GM12878 (cell line): ENCODE measurements at places on chromosomes 7 and 10.

- 0 out of 2 replicates have a peak, but pooled peaks cover 3% of the 10 kb centered on the region for H3K27me3 ChIP-seq
- no peak for DNase-seq
- H3K27ac ChIP-seq, result no peak overlapping the region
- no peak overlapping the region for H3K4me3 ChIP-seq
- no peaks in the 10 kb centered on the region for H3K4me1 ChIP-seq
Observed at GRCh38 chr10:59991661-59992060, 85.3 kb upstream of the CCDC6 start.

DNA sequence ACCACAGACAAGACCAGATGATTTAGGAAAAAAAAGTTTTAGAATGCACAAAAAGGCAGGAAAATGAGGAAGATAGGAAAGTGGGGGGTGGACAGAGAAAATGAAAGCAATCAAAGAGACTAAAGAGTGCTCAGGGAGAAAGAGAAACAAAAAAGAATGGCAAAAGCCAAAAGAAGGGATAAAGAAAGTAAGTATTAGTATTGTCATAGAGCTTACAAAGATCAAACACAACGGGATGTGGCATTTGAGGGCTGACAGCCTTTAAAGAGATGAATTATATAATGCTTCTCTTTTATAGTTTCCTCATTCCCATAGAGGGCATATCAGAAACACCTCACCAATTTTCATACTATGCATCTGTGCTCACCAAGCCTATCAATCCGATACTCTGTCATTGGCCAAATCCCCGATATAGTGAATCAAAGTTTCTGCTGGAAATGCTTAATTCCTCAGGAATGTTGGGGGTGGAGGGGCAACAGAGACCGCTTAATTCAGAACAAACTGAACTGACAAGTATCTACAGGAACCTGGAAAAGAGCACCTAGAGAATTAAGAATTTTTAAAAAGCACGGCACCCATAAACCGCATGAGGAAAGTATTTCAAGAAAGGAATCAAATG is 2.7 kb downstream of the COG5 start:
- no peaks in the 10 kb centered on the region for H3K4me1 ChIP-seq
- no peak overlapping the region for H3K4me3 ChIP-seq
- no peak overlapping the region for H3K27ac ChIP-seq
- 0 out of 2 replicates have a peak, but pooled peaks cover 1% of the 10 kb centered on the region for H3K36me3 ChIP-seq
- no peak for DNase-seq

DNA sequence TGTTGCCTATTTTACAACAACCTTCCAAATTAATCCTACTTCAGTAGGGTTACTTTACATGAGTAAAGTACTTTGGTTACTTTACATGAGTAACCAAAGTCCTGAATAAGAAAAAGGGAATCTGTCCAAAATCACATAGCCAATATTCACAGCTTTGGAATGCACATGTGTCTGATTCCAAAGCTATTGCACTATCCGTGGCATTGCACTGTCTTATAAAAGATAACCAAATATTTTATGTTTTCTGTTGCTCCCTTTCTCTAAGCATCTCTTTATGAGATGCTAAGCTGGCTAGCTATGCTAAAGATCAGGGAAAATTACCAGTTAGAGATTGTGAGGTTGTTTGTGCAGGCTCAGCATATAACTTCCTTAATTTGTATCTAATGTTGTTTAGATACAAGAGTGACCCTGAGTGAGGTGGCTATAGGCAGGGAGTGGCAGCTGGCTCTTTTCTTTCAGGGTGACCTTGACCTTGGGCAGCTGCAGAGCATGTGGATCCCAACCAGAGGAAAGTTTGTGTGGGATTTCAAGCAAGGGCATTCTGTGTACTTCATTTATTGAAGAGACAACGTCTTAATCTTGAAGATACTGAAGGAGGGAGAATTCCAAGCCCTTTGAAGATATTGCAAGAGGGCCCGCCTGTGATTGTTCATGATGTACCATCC is 366.1 kb upstream of the ANKRD30A start:
- no peak overlapping the region for H3K4me3 ChIP-seq
- no peaks in the 10 kb centered on the region for H3K27me3 ChIP-seq
- H3K36me3 ChIP-seq, result no peaks in the 10 kb centered on the region
- DNase-seq, result no peak
- H3K27ac ChIP-seq, result no peak overlapping the region
- no peaks in the 10 kb centered on the region for H3K4me1 ChIP-seq

GRCh38 chr10:23204773-23205172 is 12.7 kb downstream of the PTF1A start:
- no peak overlapping the region for H3K27ac ChIP-seq
- H3K27me3 ChIP-seq, result peaks cover 4% of the 10 kb centered on the region; the same call in 1 of the 2 replicates
- no peaks in the 10 kb centered on the region for H3K36me3 ChIP-seq
- DNase-seq, result no peak
- H3K4me3 ChIP-seq, result no peak overlapping the region

GRCh38 chr10:69004821-69005220 is 16.2 kb downstream of the KIFBP start:
- no peaks in the 10 kb centered on the region; the same call in 1 of the 2 replicates for H3K36me3 ChIP-seq
- H3K27me3 ChIP-seq, result no peaks in the 10 kb centered on the region
- H3K27ac ChIP-seq, result no peak overlapping the region
- H3K4me3 ChIP-seq, result no peak overlapping the region
- H3K4me1 ChIP-seq, result no peaks in the 10 kb centered on the region

DNA sequence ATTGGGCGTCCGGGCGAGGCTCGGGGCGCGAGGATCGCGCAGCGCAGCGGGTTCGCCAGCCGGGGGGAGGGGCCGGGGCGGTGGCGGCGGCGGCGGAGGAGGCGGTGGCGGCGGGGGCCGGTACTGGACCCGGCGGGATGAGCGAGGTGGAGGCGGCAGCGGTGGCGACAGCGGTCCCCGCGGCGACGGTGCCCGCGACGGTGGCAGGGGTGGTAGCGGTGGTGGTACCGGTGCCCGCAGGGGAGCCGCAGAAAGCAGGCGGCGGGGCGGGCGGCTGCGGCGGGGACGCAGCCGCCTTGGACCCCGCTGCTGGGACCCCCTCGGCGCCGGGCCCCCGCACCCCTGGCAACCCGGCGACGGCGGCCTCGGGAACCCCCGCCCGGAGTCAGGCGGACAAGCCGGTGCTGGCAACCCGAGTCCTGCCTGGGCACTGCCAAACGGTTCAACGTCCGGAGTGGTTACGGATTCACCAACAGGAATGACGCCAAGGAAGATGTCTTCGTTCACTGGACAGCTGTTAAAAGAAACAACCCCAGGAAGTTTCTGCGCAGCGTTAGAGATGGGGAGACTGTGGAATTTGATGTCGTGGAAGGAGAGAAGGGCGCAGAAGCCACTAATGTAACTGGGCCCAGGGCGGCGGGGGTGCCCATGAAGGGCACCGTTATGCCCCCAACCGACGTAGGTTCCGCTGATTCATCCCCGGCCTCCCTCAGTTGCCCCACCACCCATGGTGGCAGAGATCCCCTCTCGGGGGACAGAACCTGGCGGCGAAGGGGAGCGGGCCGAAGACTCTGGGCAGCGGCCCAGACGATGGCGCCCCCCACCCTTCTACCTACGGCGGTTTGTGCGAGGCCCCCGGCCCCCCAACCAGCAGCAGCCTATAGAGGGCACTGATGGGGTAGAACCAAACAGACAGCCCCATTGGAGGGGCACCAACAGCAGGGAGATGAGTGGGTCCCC is 100.3 kb upstream of the CPXM2 start:
- peaks cover 7% of the 10 kb centered on the region; the same call in 1 of the 2 replicates for H3K27me3 ChIP-seq
- DNase-seq, result no peak
- H3K27ac ChIP-seq, result no peak overlapping the region
- H3K4me1 ChIP-seq, result no peaks in the 10 kb centered on the region
- H3K4me3 ChIP-seq, result no peak overlapping the region
- no peaks in the 10 kb centered on the region for H3K36me3 ChIP-seq

GRCh38 chr7:94095316-94096009 is 91.3 kb upstream of the BET1 start:
- H3K27ac ChIP-seq, result no peak overlapping the region
- H3K36me3 ChIP-seq, result no peaks in the 10 kb centered on the region
- no peak for DNase-seq
- no peaks in the 10 kb centered on the region for H3K4me1 ChIP-seq

GRCh38 chr10:117805139-117805538 is 241.6 kb downstream of the RAB11FIP2 start:
- H3K27me3 ChIP-seq, result no peaks in the 10 kb centered on the region
- H3K27ac ChIP-seq, result no peak overlapping the region
- no peaks in the 10 kb centered on the region for H3K36me3 ChIP-seq
- DNase-seq, result no peak
- H3K4me1 ChIP-seq, result no peaks in the 10 kb centered on the region

GRCh38 chr7:137399827-137400823 is 56.6 kb upstream of the PTN start:
- no peaks in the 10 kb centered on the region for H3K36me3 ChIP-seq
- DNase-seq, result no peak
- no peak overlapping the region for H3K27ac ChIP-seq
- H3K4me3 ChIP-seq, result no peak overlapping the region
- H3K27me3 ChIP-seq, result no peaks in the 10 kb centered on the region
- no peaks in the 10 kb centered on the region for H3K4me1 ChIP-seq

DNA sequence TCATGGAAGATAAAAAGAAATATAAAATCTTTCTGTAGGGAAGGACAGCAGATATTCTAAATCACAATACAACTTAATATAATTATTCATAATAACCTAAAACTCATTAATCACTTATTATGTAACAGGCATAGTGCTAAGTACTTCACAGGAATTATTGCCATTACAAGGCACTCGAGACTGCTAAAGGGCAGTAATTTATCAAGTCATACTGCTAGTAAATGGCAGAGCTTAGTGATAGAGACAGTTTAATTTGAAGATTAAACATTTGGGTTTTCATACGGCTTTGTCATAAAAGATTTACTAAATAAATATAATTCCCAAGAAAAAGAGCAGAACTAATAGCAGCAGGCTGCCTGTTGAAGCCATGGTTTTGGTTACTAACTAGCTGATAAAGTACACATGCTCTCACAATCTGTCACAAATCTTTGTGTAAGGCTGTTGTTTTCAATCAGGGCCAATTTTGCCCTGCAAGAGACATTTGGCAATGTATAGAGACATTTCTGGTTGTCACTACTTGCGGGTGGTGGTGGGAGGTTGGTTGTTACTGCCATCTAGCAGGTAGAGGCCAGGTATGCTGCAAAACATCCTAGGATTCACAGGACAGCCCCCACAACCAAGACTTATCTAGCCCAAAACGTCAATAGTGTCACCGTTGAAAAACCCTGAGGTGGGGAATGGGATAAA is 233.3 kb upstream of the CACNA2D1 start:
- H3K27ac ChIP-seq, result no peak overlapping the region
- no peak overlapping the region for H3K4me3 ChIP-seq
- no peak for DNase-seq
- no peaks in the 10 kb centered on the region for H3K4me1 ChIP-seq

DNA sequence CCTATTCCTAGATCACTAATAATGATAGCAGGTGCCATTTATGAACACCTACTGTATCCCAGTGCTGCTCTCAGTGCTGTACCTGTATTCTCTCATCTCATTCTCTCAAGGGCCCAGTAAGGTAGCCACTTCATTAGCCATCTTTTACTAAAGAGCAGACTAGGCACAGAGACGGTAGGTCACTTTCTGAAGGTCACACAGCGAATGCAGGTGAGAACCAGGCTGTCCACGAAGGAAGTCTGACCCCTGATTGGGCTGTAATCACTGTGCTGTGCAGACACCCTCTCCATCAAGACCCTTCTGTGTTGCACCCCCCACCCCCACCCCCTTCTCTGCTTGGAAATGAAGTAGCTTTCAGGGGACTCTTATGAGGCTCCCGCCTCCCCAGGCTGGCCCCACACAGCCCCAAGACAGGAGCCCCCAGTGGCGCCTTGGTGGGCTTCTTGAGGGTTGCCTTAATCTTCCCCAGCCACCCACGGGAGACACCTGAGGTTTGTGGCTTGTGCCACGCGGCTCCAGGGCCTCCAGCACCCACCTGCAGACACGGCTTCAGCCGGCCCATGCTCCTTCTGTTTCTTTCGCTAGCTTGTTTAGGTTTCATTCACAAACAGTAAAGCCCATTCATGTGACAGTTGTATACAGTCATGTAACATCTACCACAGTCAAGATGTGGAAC is 81.7 kb upstream of the FAM20C start:
- no peaks in the 10 kb centered on the region for H3K4me1 ChIP-seq
- H3K36me3 ChIP-seq, result no peaks in the 10 kb centered on the region
- no peaks in the 10 kb centered on the region; the same call in 1 of the 2 replicates for H3K27me3 ChIP-seq
- no peak overlapping the region for H3K4me3 ChIP-seq

DNA sequence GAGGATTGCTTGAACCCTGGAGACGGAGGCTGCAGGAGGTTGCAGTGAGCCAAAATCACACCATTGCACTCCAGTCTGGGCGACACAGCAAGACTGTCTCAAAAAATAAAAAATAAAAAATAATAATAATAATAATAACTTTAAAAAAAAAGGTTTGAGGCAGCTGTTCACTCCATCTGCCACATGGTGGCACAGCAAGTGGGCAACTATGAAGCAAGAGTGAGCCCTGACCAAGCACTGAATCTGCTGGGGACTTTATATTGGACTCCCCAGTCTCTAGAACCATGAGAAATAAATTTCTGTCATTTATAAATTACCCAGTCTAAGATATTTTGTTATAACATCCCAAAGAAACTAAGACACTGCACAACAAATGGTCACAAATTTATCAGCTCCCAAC is 14.6 kb upstream of the BRI3 start:
- H3K4me3 ChIP-seq, result no peak overlapping the region
- no peak for DNase-seq
- H3K27ac ChIP-seq, result no peak overlapping the region
- no peaks in the 10 kb centered on the region for H3K4me1 ChIP-seq
- no peaks in the 10 kb centered on the region for H3K27me3 ChIP-seq
- no peaks in the 10 kb centered on the region for H3K36me3 ChIP-seq

DNA sequence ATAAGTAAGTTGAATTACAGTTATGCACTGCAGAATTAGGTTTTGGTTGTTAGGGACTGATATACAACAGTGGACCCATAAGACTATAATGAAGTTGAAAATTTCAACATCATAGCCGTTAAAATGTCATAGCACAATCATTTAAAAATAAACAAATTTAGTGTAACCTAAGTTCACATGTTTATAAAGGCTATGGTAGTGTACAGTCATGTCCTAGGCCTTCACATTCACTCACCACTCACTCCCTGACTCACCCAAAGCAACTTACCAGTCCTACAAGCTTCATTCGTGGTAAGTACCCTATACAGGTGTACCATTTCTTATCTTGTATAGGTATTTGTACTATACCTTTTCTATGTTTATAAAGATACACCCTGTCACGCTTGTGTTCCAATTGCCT is 113.7 kb downstream of the RAB11FIP2 start:
- H3K27ac ChIP-seq, result no peak overlapping the region
- DNase-seq, result no peak
- H3K4me1 ChIP-seq, result no peaks in the 10 kb centered on the region
- H3K27me3 ChIP-seq, result no peaks in the 10 kb centered on the region
- no peak overlapping the region for H3K4me3 ChIP-seq

DNA sequence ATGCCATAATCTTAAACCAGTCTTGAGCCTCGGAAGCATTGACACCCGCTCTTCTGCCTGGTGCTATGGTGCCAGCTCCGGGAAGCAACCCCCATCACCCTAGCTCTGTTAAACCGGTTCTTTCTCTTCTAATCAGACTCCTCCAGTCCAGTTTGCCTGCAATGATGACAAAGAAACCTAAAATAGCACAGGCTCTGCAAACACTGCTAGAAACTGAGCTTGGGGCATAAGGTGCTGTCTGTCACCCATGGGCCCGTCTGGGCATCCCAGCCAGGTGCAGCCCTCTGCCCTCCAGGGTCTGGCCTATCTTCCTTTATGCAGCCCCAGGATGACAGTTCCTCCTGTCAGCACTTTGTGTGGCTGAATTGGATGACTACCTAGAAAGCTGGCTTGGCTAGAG is 14.2 kb upstream of the CAMK2G start:
- no peak overlapping the region for H3K4me3 ChIP-seq
- no peaks in the 10 kb centered on the region for H3K36me3 ChIP-seq
- H3K27me3 ChIP-seq, result no peaks in the 10 kb centered on the region
- H3K27ac ChIP-seq, result no peak overlapping the region
- H3K4me1 ChIP-seq, result peaks cover 6% of the 10 kb centered on the region
